ENCODE measurements at places on chromosomes 11 and 22.

GRCh38 chr11:125262194-125262829 is 97.8 kb downstream of the PKNOX2 start:
- no peak for DNase-seq

DNA sequence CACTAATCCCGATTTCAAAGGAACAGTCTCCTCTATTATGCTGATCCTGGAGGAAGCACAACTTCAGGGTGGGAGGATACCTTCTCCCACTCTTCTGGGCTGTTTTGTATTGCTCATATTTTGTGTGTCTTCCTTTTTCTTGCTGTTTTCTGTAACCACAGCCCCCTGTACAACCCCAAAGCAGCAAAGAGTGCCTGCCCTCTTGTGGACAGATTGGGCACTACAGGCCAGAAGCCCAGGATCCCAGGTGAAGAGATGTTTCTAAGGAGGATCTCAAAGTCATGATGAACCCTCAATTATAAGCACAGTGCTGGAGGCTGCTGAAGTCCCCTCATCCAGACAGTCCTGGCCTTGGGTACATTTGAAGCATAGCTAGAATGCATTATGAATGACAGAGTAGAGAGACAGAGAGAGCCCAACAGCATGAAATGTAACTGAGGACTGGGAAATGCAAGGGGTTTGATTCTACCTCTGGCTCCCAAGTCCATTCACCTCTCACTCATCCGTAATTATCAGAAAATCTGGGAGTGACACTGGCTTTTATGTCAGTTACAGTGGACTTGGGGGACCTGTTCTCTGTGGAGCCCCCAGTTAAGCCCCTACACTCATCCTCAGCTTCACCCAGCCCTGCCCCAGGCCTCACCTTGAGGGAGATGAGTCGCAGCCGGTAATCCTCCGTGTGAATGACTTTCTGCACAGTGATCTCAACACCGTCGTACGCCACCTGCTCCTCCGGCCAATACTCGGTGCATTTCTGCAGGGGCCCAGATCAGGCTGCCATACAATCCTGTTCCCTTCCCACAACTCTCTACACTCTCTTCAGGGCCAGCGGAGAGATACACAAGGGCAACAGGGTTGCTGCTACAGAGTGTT is 6.2 kb upstream of the IGSF22 start:
- DNase-seq = peak; percentile 70

GRCh38 chr11:24653901-24654300 is 157.0 kb downstream of the LUZP2 start:
- no peak for DNase-seq

DNA sequence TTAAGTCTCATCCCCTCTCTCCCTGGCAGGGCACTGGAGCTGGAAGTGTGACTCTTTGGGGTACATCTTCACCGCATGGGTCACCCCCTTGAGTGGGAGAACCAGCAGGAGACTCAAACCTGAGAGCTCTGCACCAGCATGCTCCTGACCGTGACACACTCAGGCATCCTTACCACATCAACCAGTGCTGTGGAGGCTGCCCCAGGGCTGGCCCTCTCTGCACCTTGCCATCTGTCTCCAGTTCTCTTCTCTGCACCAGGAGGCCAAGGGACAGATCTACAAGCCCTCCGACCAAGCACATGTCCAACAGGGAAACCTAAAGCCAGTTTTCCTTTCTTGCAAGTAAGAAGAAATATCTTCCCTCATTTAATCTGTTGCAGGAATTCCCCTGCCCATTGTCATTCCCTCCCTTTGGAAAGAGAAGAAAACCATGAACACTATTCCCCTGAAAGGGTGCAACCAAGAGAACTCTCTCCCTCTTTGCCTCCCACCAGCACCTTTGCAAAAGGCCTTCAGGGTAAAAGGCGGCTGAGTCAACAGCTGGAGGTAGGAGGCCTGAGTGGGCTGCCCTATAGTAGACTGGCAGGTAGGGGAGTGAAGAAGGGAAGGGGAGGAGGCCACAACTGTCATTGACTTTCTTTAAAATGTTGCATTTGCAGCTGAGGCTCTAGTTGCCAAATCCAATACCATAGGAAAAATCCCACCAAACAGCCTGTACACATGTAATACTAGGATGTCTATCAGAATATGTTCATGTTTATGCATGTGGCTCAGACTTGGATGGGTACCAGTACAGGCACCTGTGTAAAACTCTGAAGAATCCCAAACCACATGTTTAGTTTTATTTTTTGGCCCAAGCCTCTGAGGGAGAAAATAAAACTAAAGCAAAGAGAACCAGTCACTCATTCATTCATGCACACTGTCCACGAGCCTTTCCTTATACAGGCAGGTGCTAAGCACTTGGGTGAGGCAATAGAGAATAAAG is 117.0 kb downstream of the WT1 start:
- no peak for DNase-seq

DNA sequence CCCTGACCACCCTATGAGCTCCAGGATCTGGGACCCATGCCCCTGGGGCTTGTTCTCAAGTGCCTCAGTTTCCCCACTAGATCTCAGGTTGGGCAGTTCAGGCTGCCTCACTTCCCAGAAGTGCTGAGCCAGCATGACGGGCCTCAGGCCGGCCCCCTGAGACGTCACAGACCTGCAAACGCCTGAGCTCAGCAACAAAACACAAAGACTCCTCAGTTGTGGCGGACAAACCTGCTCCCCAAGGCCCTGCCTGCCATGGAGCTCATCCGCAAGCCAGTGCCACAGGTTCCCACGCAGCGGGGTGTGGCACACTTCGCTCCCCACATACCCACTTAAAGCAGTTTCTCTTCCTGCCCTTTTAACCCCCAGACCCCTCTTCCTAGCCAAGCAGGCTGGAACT is 45.2 kb downstream of the NECTIN1 start:
- DNase-seq = no peak

DNA sequence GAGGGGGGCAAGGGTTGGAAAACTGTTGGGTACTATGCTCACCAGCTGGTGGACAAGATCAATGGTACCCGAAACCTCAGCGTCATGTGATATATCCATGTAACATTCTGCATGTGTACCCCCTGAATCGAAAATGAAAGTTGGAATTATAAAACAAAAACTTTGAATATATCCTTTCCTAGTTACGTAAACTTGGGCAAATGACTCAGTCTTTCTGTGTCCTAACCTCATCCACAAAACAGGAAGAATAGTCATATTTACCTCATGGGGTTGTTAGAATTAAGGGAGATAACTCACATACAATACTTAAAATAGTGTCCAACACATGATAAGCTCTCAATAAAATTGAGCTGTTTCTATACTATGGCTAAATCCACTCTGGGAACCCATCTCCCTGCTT is 620.1 kb upstream of the KIRREL3 start:
- no peak for DNase-seq

DNA sequence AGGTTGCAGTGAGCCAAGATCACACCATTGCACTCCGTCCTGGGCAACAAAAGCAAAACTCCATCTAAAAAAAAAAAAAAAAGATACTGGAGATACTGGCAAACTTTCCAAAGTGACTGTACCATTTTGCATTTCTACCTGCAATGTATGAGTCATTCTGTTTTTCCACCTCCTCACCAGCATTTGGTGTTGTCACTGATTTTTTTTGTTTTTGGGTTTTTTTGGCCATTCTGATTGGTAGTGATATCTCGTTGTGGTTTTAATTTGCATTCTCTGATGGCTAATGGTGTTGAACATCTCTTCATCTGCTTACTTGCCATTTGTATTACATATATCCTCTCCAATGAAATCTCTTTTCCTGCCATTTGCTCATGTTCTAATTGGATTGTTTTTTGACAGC is 12.0 kb upstream of the RBX1 start:
- DNase-seq = no peak

- no peak for DNase-seq
Observed at GRCh38 chr11:122202161-122202950, 86.3 kb upstream of the BLID start.

DNA sequence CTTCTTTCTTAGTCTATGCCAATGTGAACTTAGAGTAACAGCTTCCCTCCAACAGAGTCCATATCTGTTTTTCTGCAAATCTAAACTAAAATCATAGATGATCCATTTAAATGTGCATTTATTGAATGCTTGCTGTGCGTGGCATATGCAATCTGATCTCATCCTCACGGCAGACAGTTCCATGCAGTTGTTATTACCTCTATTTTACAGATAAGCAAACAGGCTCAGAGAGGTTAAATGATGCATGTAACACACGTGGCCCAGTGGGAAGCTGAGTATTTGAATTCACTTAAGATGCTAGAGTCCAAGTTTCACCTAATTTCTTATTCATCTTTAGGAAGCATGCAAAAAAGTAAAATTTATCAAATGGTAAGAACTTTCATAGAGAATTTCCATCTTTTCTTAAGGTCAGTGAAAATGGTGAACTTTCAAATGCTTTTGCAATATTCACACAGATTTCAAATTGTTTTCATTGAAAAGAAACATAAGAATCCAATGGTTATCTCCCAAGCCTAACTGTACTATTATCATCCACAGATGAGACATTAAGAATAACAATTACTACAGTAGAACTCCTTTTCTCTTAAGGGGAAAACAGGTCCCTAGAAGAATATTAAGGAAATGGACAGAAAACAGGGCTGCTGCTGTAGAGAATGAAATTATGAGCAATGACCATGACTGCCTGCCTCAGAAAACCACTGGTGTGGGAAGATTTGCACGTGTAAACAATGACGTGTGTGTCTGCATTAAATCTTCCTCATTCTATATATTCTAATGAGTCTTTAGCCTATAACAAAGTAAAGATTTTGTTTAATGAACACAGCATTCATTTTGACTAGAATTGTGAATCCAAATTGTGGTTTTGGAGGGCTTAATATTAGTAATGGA is 1171.3 kb downstream of the LRRC4C start:
- no peak for DNase-seq

GRCh38 chr11:114511538-114511937 is 48.1 kb downstream of the NXPE1 start:
- no peak for DNase-seq

- no peak for DNase-seq
Observed at GRCh38 chr22:27223317-27224177, 566.2 kb downstream of the MIAT start.

- DNase-seq = no peak
Observed at GRCh38 chr11:68649851-68650555, 34.3 kb upstream of the GAL start.

GRCh38 chr11:31620434-31620833 is 110.9 kb downstream of the ELP4 start:
- no peak for DNase-seq

DNA sequence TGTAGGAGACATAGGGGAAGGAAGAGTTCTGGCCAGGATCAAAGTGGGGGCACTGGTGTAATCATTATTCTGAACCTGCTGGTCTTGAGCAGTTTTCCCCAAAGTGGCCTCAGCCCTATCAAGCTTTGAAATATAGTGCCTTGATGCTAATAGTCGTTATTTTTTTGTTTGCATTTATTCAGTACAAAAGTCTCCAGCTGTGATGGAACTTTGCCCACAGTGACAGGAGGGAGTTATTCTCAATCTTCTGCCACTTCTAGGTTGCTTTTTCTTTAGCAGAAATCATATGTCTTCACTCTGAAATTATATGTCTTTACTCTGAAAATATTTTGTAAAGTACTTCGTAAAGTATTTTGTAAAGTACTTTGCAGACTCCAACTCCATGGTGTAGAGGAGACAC is 93.1 kb downstream of the FAT3 start:
- no peak for DNase-seq

DNA sequence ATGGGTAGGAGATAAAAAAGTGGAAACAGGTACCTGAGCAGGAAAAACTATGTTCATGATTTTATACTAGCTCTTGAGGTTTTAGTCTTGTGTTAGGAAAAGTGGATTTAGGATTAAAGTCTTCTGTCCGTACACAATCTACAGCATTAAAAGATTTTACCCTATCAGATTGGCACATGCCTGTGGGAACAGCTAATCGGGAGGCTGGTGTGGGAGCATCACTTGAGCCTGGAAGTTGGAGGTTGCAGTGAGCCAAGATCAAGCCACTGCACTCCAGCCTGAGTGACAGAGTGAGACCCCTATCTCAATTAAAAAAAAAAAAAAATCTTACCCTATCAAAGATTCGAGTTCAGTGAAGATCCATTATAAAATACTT is 12.2 kb upstream of the CRKL start:
- no peak for DNase-seq

DNA sequence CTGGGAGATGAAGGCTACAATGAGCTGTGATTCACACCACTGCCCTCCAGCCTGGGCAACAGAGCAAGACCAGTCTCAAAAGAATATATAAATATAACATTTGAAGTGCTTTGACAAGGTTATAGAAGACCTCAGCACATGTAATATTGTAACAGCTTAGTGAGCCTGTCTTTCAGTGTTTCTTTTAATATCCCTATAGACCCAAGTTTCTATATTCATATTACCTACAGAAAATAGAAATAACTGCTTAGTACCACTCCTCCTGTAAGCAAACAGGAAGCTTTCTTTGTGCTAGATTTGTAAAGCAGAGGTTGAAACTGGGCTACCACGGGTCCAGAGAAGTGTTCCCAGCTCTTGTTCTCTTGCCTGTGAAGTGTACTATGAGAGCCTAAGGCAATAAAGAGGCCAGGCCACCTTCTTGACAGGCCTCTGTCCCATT is 68.2 kb downstream of the PPP2R1B start:
- no peak for DNase-seq

DNA sequence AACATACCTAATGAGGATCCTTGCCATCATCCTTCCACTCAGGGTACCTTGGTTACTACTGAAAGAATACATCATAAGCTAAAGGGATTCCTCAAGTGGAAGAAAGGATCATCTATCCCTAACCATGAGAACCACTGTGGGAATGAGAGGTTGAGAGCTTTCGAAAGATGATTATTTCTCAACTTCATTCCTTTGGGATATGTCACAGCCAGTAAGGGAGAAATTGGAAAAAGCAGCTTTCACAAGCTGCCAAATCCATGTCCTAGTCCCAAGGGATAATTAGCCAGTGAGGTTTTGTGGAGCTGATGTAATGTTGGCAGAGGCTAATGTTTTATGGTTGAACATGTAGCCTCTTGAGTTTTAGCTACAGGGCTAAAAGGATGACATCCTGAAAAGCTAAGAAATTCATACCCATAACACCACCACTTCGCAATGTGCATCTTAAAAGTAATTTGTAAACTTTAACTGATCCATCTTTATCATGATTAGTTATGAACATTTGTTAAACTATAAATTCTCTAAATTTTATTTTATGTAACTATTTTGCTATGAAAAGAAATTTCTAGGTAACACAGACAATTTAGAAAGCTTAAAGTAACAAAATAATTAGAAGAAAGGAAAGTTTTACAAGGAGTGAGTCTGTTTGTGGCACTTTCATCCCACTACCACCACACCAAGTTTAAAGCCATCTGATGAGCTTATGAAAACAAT is 123.9 kb downstream of the MRTFA start:
- no peak for DNase-seq

- no peak for DNase-seq
Observed at GRCh38 chr11:96758957-96759356, 369.1 kb downstream of the JRKL start.

All from Peyer's patch (tissue), 4 donors.